ENCODE measurements at places on chromosomes 7 and 10.

- DNase-seq, result no peak
Measured at GRCh38 chr10:84991301-84991700, 662.9 kb downstream of the CCSER2 start.

GRCh38 chr7:54874804-54875203 is 115.8 kb upstream of the SEC61G start:
- no peak for DNase-seq

DNA sequence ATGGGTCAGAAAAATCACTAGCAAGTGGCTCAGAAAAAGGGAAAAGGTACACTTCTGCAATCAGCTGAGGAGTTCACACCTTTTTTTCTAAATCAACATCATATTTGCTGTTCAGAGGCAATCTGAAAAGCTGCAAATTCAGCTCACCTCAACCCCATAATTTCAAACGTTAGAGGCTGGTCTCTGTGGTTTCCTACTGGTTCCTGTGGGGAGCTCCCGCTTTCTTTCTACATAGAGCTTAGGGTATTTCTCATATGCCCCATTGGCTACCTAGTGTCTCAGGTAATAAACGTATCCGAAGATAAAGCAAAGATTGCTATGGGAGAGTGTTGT is 5.2 kb upstream of the ZNF22 start:
- no peak for DNase-seq

DNA sequence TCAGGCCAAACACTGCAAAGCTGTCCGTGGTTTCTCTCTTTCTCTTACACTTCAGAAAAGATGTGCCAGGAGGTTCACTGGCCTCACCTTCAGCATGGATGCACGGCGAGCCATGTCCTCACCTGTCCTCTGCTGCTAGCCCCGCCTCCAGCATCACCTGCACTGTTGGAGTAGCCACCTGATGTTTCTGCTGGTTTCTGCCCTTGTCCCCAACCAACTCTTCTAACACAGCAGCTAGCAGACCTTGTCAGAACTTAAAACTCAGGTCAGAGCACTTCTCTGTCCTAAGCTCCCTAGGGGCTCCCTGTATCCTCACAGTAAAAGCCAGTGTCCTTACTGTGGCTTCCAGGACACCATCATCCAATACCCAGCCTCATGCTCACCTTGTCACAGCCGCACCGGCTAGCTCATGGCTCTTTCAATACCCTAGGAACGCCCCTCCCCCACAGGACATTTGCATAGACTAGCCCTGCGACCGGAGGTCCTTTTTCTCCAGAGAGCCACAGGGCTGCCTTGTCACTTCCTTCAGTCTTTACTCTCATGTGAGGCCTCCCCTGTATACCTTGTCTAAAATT is 15.2 kb downstream of the PALD1 start:
- DNase-seq, result no peak

- DNase-seq, result no peak
Measured at GRCh38 chr10:78349165-78349516, 315.5 kb downstream of the RPS24 start.

- DNase-seq, result no peak
Measured at GRCh38 chr7:47322731-47323130, 259.2 kb downstream of the TNS3 start.

DNA sequence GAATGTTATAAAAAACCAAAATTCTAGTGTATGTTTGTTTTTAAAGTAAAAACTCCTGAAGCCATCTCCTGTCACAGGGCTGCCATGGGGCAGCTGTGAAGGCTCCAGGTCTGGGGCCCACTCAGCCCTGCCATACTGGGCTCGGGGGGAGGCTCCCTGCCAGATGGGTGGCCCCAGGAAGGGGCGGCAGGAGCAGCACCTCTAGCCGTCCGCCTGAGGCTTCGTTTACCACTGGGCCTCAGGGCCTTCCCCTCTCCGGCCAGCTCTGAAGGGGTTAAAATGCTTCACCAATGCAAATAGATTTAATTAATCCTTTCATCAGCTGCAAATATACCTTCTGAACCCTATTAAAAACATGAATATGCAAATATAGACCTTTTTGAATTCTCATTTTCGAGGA is 139.0 kb downstream of the ELFN1 start:
- no peak for DNase-seq

DNA sequence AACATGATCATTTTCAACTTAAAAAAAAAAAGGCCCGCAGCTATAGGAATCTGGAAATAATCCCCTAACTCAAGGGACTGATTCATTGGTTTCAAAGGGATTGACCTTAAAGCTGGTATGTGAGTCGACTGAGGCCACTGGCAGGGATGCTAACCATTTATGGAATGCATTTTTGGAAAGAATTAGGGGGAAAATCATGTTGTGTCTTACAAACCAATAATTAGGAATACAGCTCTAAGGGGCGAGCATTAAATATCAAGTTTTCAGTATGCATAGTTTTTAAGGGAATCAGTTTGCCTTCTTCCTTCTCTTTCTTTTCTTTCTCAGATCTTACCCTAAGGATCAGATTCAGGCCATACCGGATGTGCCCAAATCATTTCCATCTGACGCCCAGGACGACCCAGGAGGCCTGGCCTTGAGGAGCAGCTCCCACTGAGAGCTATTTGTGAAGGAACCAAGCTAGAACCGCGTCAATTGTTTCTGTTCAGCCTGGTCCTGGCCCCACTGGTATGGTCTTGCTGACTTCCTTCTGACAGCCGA is 48.7 kb downstream of the BPGM start:
- DNase-seq, result peak; percentile 76

- DNase-seq, result peak; percentile 10
Measured at GRCh38 chr10:106424054-106424453, 740.5 kb downstream of the SORCS1 start.

DNA sequence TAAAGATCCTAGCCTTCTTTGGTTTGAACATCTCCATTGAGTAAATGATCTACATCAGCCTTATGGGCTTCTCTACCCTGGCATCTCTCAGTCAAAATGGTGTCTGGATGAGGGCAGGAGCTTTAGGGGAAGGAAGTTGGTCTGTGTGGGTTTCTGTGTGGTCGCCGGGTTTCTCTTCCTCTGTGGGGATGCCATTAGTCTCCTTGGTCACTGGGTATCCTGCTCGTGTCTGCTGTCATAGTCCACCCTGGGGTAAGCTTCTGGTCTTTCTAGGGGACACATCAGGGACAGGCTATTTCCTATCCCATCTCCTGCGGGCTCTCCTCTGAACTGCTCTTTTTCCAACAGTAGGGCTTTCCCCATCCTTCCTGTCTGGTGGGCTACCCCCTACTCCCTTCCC is 150.3 kb upstream of the NPY start:
- DNase-seq, result no peak

DNA sequence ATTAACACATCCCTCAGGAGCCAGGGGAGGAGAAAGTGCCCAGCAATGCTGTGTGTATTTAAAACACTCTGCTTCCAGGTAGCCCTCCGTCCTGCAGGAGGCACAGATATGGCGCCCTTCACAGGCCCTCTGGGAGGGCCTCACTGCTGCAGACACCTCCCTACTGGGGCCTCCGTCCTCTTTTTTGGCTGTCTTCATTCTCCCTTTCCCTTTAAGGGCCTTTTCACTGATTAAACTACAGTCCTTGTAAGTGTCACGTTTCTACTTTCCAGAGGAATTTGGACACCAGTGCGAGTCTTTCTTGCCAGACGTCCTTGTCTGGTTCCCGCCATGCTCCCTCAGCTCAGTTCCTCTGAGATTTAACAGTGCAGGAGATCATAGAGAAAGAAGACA is 39.7 kb upstream of the MKRN1 start:
- DNase-seq, result no peak

- no peak for DNase-seq
Measured at GRCh38 chr10:29141761-29142160, 147.1 kb upstream of the LYZL1 start.

- DNase-seq, result no peak
Measured at GRCh38 chr7:12751764-12752163, 64.3 kb downstream of the ARL4A start.

DNA sequence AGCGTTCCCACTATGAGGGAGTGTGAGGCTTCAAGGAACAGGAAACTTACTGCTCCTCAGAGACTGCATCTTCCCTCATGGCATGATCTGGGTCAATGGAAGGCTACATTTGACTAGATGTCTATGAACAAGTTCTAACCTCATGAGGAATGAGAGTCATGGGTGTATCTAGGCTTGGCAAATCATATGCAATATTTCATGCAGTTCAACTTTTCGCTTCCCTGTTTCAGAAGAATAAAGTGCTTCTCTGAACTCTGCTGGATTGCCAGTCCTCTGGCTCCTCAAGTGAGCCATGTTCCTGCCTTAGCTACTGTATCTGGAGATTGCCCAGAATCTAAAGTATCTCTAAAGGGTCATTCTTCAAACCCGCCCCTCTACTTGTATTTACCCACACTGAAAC is 54.3 kb upstream of the SEMA3A start:
- no peak for DNase-seq

GRCh38 chr10:48363617-48364355 is 57.3 kb downstream of the MAPK8 start:
- DNase-seq, result peak; percentile 60

DNA sequence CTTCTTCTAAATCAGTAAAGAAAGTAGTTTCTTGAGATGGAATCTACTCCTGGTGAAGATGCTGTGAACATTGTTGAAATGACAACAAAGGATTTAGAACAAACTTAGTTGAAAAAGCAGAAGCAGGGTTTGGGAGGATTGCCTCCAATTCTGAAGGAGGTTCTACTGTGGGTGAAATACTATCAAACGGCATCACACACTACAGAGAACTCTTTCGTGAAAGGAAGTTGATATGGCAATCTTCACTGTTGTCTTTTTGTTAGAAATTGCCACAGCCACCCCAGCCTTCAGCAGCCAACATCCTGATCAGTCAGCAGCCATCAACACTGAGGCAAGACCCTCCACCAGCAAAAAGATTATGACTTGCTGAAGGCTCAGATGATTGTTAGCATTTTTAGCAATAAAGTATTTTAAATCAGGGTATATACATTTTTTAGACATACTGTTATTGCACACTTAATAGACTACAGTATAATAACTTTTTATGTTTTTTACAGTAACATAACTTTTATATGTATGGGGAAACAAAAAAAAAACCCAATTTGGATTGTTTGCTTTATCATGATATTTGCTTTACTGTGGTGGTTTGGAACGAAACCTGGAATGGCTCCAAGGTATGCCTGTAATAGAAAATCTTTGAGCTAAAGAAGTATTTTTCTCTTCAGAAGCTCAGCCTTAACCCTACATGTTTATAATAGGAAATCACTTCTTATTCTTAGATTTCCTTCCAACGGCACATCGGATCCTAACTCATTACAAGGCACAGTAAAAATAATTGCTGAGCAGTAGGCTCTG is 257.3 kb downstream of the LRMDA start:
- peak; percentile 18 for DNase-seq

GRCh38 chr10:95504246-95504691 is 56.9 kb downstream of the SORBS1 start:
- no peak for DNase-seq

- no peak for DNase-seq
Measured at GRCh38 chr10:22252801-22253579, 35.2 kb upstream of the EBLN1 start.

DNA sequence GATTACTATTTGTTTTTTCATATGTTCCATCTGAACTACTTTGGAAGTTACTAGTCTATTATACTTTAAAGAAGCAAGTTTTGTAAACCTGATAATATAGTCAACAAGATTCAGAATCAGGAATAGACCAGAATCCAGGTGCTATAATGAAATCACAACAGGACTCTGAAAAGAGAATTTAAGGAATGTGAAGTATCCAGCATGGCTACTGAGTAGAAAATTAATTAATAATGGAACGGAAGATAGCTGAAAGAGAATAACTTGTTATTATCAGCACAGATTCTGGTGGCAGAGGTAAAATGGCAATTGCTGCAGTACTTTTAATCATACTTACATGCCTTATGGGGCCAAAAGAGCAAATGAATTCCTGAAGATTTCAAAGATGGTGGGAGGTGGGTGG is 43.1 kb upstream of the CHCHD3 start:
- no peak for DNase-seq

GRCh38 chr10:126940670-126941310 is 35.6 kb downstream of the DOCK1 start:
- DNase-seq, result no peak

- peak; percentile 11 for DNase-seq
Measured at GRCh38 chr7:26061678-26062603, 90.1 kb upstream of the NFE2L3 start.

- no peak for DNase-seq
Measured at GRCh38 chr10:100485366-100485765, 22.6 kb downstream of the WNT8B start.

- no peak for DNase-seq
Measured at GRCh38 chr7:109309790-109310189, 740.1 kb downstream of the DNAJB9 start.

GRCh38 chr10:24010436-24010970 is 198.4 kb upstream of the KIAA1217 start:
- DNase-seq, result no peak

GRCh38 chr10:6583447-6583846 is 3.4 kb upstream of the PRKCQ start:
- no peak for DNase-seq

DNA sequence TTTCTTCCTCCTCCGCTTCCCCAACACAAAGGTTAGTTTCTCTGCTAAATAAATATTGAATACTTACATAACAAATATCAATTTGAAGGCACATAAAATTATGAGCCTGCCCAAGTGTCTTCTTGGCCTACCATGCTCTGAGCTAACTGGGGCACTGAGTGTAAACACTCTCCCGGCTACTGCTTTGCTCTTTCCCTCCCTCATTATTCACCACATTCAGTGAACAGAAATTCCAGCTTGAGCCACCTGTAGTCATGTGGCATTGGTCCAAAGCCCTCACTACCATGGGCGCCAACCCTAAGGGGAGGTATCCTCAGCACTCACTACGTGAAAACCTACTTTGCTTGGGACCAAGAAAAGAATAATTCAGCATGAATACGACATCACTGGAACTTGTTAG is 409.0 kb downstream of the KCNMA1 start:
- DNase-seq, result no peak

DNA sequence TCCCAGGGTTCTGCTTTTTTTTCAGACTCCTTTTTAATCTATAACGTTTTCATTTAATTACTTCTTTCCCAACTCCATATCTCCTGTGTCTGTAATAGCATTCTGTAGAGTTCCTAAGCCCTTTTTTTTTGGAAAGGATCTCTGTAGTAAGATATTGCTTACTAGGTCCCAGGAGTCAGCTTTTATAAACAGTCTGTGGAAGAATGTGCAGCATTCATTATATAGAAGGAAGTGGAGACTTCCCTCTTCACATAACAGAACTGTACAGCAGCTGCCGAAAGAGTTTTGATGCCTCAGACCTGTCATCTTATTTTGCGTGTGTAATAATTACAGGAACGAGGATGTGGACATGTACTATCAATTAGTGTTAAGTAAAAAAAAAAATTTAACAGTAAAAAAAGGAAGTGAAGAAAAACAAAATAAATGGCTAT is 7.4 kb upstream of the STEAP4 start:
- DNase-seq, result no peak

- no peak for DNase-seq
Measured at GRCh38 chr7:87398446-87398845, 53.0 kb downstream of the CROT start.

GRCh38 chr10:16681521-16681920 is 135.7 kb downstream of the RSU1 start:
- DNase-seq, result no peak
